ENCODE measurements at places on chromosomes 3 and 15.

- no peak for DNase-seq
Measured at GRCh38 chr3:128395046-128395445, 71.6 kb downstream of the DNAJB8 start.

DNA sequence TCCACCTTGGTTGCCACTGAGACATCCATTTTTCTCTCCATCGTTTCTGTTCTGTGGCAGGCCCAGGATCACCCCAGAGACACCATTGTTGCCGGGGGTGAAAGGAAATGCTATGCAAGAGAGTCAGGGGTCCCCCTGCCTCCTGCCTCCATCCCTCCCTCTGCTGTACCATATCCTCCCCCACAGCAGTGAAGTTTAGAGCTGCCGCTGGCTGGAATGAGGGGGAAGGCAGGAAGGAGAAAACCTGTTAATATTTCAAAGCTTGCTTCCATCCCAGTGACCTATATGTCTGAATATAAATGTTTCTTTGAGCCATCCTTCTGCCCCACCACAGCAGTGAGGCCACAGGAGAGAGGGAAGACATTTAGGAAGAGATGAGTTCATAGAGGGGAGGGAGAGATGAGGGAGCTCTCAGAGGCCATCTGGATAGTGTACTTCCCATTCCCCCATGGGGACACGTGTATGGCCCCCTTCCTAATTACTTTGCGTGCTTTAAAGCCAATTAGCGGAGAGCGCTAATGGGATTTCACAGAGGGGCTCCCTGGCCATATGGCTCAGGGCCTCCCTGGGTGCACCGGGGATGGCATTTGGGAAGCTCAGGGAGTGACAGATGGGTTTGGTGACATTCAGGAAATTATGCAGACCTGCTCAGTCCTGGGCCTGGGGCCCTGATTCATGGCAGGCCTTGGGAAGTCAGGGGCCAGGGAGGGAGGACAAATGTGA, 40.4 kb upstream of the CHRNB4 start:
- DNase-seq = peak; percentile 97

- DNase-seq = no peak
Measured at GRCh38 chr3:69092030-69092516, 7.3 kb downstream of the ARL6IP5 start.

DNA sequence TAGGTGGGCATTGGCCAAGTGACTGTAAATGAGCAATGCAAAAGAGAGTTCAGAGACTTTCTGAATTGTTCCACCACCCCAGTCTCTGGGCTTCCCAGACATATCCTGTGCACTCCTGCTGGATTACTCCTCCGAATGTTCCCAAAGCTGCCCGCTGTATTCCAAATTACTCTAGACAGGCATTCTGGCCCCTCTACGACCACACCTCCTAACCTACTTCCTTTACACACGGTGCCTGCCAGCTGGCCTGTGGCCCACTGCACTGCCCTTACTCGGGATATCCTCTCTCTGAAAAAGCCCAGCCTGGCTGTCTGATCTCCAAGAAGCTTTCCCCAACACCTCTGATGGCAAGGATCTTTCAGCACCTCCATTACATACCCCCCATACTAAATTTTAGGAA, 66.6 kb downstream of the DUT start:
- no peak for DNase-seq

DNA sequence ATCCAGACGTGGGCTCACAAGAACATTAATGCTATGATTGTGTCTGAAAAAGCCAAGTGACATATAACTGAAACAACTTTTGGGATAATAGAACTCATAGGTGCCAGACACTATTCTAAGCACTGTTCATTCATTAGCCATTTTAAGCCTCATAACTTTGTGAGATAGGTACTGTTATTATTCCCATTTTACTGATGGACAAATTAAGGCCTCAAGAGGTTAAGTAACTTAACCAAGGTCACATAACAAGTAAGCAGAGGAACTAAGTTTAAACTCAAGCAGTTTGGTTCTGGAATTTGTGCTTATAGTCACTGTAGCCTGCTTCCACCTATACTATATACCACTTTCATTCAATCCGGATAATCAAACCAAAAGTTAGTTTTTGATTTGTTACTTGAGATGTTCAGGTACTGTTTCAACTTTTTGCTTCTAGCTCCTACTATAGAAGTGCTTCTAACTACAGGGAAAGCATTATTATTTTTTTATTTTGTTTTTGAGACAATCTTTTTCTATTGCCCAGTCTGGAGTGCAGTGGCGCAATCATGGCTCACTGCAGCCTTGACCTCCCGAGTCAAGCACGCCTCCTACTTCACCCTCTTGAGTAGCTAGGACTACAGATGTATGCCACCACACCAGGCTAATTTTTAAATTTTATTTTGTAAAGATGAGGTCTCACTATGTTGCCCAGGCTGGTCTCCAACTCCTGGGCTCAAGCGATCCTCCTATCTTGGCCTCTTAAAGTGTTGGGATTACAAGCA, 41.9 kb downstream of the TIPARP start:
- DNase-seq = no peak

DNA sequence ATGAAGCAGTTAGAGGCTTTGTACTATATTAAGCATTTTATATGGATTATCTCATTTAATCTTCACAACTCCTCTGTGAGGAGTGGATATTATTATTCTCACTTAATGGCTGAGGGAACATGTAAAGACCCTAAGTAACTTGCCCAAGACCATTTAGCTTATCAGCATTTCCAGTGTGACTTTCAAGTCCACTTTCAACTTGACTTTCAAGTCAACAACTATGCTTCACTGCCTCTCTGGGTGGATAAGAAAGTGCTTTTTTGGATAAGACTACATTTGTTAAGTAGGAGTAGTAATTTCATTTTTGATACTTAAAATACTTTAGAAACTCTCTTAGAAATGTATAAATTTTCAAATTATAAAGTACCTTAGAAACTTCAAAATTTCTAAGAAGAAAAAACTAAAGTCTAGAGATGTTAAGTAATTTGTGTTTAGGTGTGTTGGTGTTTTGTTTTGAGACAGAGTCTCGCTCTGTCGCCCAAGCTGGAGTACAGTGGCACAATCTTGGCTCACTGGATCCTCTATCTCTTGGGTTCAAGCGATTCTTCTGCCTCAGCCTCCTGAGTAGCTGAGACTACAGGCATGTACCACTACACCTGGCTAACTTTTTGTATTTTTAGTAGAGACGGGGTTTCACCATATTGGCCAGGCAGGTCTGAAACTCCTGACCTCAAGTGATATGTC, 71.8 kb downstream of the MINDY2 start:
- DNase-seq = no peak

GRCh38 chr3:73523661-73524060, 101.1 kb downstream of the PDZRN3 start:
- DNase-seq = no peak

- DNase-seq = no peak
Measured at GRCh38 chr15:25863111-25863967, at the start of gene ATP10A. Gene ATP10A, minus strand, starts transcription at chr15:25863327. Its CDS starts 231 bp downstream, at chr15:25863096.

- DNase-seq = no peak
Measured at GRCh38 chr3:157559401-157559800, 56.2 kb upstream of the VEPH1 start.

GRCh38 chr3:36679384-36680200, 84.8 kb downstream of the DCLK3 start:
- no peak for DNase-seq

DNA sequence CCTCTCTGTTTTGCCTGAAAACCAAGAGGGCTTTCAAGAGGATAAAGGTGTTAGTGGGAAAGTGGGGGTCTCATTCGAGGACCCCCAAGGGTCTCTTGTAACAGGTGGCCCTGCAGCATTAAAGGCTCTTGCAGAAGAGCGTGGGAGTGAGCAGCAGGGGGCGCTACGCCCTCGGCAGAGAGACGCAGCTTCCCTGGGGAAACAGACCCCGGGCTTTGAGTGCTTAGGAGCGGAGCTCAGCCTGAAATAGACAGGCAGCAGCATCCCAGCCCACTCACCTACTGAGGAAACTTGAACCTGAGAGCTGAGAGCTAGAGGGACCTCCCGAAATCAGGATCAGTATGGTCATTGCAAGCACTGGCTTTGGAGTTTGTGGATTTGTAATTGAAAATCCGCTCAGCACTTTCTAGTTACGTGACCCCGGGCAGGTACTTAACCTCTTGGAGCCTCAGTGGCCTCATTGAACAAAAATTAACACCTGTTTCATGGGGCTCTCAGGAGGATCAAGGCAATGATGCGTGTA, 25.7 kb downstream of the RPLP1 start:
- peak; percentile 58 for DNase-seq

GRCh38 chr3:44513513-44513912, 36.0 kb upstream of the ZNF445 start:
- no peak for DNase-seq

DNA sequence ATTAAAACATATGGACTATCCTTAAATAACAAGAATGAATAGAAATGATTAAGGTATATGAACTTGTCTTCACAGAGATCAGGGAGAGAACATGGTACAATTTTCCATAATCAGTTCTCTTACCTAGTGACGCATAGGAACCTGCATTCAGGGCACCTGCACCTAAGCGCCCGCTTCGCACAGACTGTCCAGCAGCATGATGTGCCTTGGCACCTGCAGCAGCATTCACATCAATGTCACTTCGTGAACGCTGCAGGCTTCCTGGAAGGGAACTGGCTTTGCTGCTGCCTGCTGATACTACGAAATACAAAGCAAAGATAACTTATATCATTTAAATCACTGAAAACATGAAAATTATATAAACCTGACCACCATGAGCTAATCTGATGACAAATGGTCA, 115.2 kb downstream of the CLASP2 start:
- DNase-seq = no peak

DNA sequence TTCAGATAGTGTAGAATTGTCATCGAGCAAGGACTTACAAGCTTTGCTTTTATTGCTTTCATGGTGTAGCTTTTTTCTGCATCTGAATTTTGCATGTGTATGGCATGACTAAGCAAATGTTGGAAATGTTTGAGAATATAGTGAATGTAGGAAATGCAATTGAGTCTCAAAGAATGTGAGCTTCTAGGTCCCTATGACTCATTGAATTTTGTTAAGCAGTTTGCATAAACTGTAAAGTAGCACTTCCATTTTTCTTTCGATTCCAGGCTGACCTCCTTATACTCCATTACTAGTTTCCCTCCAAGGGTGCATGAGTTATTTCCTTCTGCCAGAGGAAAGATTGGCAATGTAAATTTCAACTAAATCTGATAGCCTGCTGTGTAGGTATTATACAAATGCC, 619.2 kb downstream of the DIPK2A start:
- DNase-seq = no peak

DNA sequence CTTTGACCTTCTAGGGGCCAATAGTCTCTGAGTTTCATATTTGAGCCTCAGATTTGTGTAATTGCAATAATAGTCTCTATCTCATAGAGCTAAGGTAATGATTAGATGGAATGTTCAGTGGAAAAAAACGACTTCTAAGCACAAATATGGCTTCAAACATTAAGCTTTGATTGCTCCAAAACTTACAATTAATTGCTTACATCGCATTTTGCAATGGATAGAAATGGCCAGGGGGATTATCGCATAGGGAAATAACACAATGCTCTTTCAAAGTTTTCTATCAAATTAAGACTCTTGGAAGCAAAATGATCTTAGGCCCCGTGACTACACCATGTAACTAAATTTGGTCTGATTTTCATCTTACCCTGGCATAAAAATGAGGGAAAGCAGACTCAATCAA, 888.6 kb downstream of the AGBL1 start:
- DNase-seq = no peak

DNA sequence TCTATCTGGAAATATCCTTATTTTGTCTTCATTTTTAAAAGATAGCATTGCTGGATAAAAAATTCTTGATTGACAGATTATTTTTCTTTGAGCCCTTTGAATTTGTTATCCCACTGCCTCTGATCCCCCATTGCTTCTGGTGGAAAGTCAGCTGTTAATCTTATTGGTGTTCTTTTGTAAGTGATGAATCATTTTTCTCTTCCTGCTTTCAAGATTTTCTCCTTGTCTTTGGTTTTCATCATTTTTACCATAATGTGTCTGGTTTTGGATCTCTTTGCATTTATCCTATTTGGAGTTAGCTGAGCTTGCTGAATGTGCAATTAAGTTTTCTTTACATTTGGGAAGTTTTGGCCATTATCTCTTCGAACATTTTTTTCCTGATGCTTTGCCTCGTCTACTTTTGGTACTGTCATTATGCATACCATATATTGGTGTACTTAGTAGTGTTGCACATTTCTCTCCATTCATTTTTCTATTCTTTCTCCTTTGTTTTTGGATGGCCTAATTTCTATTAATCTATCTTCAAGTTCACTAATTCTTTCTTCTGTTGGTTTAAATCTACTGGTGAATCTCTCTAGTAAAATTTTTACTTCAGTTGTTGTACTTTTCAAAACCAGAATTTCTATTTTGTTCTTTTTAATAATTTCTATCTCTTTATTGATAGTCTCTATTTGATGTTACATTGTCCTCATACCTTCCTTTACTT, 440.0 kb upstream of the PROK2 start:
- DNase-seq = no peak

GRCh38 chr3:136942803-136943202, 15.0 kb upstream of the IL20RB start:
- DNase-seq = no peak

DNA sequence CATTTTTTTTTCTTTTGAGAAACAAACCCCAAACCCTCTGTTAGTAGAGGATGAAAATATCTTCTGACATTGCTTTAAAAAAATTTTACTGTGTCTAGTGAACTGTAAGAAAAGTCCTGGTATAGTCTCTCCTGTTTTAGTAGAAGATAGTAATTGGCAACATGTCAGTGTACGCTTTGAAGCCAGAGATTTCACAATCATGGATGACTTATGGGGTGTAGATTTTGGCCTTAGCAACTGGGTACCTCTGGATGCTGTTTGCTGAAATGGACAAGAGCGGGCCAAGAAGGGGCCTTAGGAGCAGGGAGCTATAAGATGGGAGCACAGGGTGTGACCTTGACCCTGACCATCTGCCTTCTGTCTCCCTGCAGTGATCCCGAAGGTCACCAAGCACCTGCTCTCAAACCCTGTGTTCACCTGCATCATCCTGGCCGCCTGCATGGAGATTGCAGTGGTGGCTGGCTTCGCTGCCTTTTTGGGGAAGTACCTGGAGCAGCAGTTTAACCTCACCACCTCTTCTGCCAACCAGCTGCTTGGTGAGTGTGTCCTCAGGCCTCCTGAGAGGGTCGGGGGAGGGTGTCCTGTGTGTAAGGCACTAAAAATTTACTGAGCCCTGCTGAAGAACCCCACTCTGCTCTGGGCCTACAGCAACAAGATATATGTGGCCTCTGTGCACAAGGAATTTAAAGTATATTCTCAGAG, 266.7 kb downstream of the SLCO3A1 start:
- DNase-seq = no peak

DNA sequence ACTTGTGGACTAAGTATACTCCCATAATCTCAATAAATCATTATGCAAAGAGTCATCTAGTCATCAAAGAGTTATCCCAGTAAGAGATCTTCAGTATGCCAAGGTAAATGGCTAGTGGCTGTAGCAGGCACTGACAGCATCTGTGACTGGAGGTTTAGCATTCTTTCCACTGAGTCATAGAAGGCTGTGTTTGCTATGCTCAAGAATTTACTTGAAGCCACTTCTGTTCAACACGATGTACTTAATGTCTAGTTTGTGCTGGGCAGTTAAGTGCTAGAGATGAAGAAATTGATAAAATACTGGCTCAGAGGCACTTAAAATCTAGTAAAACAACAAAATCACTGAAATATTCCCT, 13.0 kb downstream of the ZBED2 start:
- no peak for DNase-seq

All from NCI-H1694 (cell line).